ENCODE measurements at places on chromosomes 16 and 17.

DNA sequence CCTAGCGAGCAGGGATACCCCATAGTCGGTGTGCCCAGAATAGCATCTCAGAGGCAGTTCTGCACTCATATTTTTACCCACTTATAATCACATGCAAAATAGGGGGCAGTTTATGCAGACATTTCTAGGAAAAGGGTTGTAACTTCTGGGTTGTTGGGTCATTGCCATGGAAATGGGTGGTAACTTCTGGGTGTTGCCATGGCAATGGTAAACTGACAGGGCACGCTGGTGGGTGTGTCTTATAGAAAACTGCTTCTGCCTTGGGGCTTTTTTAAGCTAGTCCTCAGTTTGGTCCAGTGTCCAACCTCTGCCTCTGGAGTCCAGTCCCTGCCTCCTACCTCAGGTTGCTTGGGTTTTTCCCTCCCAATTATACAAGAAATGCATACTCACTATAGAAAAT lies 7.4 kb upstream of the SPAG9 start:
- DNase-seq: no peak

- no peak for DNase-seq
Observed at GRCh38 chr16:67383284-67383683, 10.0 kb downstream of the TPPP3 start.

GRCh38 chr16:53073022-53073421 lies 18.2 kb downstream of the CHD9 start:
- no peak for DNase-seq

DNA sequence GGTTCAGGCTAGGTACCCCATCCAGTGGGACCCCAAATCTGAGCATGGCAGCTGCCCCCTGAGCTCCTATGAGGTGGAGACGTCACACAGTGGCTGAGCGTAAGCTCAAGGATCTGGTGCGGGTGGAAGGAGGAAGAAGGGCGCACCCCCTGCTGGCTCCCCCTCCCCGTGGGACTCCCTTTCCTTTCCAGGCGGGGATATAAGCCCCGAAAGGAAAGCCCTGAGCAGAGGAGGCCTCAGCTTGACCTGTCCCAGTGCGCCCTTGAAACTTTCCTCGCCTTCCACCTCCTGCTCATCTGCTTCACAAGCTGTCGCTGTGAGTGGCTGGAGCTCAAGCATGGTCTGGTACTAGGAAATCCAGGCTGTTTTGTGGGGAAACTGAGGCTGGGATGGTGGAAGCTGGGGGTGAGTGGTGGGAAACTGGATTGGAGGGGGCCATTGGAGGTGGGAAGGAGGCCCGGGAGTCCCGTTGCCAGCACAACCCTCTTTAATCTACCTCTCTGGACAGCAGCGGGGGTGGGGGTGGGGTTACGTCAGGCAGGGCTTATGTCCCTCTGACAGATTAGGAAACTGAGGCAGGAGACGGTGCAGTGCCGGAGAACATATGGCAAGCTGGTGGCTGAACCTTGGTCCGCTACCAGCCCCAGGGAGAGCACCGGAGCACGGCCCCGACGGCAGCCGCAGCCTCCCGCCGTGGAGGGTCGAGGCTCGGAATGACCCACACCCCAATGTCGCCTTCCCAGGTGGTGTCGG lies 92.3 kb upstream of the TMEM97 start:
- DNase-seq: no peak

GRCh38 chr17:19003543-19004420 lies 782 bp downstream of the FAM83G start:
- DNase-seq: no peak

DNA sequence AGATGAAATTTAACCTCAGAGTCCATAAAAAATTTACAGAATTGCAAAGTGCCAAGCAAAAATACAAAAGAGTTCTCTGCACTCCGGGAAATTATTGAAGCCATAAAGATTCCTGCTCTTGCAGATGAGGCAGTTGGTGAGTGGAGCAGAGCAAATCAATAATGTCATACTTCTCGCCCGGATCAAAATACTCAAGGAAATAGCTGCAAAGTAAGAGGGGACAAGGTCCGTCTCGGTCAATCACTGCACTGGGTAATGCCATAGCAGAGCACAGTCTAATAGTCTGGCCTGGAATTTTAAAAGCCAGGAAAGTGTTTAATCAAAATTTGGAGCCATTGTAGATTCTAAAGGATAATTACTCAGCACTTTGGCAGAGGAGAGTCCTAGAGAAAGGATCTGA lies 58.9 kb downstream of the GP2 start:
- DNase-seq: no peak

DNA sequence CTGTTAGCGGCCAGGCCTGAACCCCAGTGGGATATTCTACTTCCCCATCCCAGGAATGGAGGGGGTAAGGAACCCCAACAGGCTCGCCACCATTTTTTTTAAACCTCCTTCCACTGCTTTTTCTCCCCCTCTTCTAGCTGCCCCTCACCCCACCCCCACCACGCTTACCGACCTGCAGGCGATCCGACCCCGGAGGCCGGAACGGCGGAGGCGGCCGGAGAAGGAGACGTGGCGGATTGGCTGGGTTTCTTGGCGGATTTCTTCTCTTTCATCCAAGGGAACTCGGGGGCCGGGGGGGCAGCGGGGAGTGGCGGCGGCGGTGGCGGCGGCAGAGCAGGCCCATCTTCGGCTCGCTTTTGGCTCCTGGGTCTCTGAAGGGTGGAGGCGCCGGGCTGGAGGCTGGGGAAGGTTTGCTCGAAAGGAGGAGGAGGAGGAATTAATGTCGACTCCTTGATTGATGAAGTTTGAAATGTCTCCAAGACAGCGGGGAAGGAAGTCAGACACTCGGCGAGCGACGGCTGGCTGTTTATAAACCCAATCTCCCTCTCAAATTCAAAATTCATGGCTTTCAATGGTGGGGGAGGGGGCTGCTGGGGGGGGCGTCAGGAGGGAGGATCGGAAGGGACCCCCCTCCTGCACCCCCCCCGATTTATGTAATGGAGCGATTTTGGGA lies 424 bp downstream of the HOXB2 start:
- DNase-seq: no peak

GRCh38 chr17:622356-622755 lies 92.3 kb downstream of the VPS53 start:
- DNase-seq: no peak

- DNase-seq: no peak
Observed at GRCh38 chr17:50618300-50618699, 16.4 kb upstream of the ABCC3 start.

DNA sequence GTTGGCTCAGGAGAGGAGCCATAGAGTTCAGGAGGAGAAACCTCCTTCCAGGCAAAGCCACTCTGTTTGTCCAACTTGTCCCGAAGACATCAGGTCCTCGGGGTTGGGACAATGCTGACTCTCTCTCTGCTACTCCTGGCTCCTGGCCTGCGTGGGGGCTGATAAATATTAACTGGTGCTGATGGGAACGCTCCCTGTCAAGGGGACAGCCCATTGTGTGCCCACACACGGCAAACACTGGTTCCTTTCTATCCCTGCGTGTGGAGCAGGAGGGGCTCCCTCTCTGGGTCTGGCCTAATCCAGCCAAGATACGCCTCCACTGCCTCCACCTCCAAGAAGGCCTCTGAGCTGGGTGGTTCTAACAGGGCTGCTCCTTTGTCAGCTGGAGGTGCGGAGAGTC lies 4.4 kb downstream of the KIF19 start:
- DNase-seq: no peak

GRCh38 chr17:16343569-16343968 lies 9.7 kb downstream of the CENPV start:
- no peak for DNase-seq

DNA sequence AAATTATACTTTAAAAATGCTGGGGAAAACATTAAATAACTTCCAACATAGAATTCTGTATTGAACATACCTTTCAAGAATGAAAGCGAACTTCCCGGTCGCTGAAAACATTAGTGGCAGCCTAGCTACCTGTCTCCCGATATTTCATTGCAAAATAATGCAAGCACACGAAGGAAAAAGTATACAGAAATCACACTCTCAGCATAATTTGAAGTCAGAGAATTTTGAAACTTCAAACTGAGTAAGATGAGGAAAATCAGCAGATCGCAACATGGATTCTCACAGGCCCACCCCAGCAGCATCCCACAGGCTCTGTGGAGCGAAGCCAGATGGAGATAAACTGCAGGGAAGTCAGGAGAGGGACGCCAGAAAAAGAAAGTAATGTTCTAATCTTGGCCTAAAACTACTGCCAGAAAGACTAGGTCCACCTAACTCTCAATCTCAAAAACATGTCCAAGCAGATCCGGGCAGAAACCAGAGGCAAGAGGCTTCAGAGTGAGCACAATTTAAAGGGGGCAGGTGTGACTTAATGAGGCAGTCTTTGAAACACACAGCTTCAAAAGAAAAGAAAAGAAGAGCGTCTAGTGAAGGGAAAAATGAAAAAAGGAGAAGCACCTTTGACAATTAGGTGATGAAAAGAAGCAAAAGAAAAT lies 4.8 kb upstream of the GOSR1 start:
- no peak for DNase-seq

- DNase-seq: no peak
Observed at GRCh38 chr17:41406205-41406604, 8.8 kb upstream of the KRT31 start.

GRCh38 chr16:22324787-22325597 lies 27.8 kb downstream of the POLR3E start:
- no peak for DNase-seq

DNA sequence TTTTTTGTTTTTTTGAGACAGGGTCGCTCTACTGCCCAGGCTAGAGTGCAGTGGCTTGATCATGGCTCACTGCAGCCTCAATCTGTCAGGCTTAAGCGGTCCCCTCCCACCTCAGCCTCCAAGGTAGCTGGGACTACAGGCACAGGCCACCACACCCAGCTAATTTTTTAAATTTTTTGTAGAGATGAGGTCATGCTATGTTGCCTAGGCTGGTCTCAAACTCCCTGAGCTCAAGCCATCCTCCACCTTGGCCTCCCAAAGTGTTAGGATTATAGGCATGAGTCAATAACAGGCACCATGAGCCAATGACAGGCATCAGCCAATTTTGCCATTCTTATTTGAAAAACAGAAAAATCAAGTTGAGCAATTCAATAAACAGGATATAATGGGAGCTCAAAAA lies 125.0 kb downstream of the SPAG9 start:
- no peak for DNase-seq

DNA sequence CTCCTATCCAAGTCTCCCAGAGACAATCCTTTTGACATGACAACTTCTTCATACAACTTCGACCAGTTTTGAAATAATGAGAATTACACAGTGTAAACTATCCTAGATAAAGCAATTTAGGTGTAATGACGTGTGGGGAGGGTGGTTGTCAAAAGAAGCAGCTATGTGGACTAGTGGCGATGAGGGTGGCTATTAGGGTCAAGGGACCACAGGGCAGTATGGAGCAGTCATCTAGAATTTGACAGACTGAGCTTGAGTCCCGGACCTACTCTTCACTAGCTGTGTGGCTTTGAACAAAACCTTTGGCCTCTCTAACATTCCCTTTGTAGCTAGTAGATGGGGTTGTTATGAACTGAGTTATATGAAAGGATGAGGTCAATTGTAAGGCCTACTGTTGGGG lies 247.1 kb downstream of the HAPSTR1 start:
- DNase-seq: no peak

GRCh38 chr17:77558846-77559626 lies 399.5 kb upstream of the TNRC6C start:
- no peak for DNase-seq

DNA sequence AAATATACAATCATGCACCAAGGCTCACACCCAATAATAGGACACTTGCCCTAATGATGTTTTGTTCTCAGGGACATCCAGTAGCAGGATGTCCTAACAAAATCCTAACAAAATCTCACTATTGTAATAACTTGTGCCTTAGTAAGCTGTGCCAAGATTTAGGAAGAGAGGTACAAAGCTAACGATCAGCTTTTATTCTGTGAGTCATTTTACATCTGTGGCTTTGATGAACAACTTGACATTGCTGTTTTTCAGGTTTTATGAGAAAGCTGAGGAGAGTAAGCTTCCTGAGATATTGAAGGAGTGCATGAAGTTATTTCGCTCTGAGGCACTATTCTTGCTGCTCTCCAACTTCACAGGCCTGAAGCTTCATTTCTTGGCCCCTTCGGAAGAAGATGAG lies 18.9 kb downstream of the OGFOD1 start:
- no peak for DNase-seq

All from CMK (cell line).